ENCODE measurements at places on chromosomes 16 and 17. TPM values are rescaled to one million over a fixed set of nuclear protein-coding genes. Genes with fewer than 3 reads are reported as not detected.
A peak's percentile ranks its signal among the peaks of the same experiment; 100 is the strongest.

Gene CD300E
- total RNA-seq = 0.49 TPM

Gene SERPINF2
- total RNA-seq = 0.75 TPM

Gene ABCA8
- 8.7 TPM for total RNA-seq

DNA sequence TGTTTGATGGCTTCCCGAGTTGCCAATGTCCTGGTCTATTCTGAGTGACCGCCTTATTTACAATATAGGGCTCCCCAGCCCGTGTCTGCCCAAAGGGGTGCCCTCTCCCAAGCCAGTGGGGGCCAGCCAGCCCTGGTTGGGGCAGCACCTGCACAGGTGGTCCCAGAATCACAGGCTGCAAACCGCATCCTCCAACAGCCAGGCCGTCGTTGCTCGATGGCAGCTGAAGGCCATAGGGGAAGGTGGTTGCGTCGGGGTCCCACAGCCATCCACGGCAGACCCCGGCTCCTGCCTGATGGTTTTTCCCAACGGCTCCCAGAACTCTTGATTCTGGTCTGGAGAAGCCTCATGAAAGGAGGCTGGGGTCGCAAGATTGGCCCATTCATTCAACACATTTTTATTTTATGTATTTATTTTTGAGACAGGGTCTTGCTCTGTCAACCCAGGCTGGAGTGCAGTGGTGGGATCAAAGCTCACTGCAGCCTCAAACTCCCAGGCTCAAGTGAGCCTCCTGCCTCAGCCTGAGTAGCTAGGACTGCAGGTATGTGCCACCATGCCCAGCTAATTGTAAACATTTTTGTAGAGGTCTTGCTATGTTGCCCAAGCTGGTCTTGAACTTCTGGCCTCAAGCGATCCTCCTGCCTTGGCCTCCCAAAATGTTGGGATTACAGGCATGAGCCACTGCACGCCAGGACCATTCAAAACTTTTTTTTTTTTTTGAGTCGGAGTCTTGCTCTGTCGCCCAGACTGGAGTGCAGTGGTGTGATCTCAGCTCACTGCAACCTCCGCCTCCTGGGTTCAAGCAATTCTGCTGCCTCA lies 79.0 kb upstream of the TOB1 start:
- DNase-seq = no peak
- no peaks in the 10 kb centered on the region for H3K36me3 ChIP-seq
- peak overlapping the region; percentile 68 for H3K4me3 ChIP-seq

- H3K4me3 ChIP-seq = no peak overlapping the region
- no peaks in the 10 kb centered on the region for H3K4me1 ChIP-seq
Measured at GRCh38 chr16:63813862-63814261, 1308.0 kb downstream of the CDH11 start.

DNA sequence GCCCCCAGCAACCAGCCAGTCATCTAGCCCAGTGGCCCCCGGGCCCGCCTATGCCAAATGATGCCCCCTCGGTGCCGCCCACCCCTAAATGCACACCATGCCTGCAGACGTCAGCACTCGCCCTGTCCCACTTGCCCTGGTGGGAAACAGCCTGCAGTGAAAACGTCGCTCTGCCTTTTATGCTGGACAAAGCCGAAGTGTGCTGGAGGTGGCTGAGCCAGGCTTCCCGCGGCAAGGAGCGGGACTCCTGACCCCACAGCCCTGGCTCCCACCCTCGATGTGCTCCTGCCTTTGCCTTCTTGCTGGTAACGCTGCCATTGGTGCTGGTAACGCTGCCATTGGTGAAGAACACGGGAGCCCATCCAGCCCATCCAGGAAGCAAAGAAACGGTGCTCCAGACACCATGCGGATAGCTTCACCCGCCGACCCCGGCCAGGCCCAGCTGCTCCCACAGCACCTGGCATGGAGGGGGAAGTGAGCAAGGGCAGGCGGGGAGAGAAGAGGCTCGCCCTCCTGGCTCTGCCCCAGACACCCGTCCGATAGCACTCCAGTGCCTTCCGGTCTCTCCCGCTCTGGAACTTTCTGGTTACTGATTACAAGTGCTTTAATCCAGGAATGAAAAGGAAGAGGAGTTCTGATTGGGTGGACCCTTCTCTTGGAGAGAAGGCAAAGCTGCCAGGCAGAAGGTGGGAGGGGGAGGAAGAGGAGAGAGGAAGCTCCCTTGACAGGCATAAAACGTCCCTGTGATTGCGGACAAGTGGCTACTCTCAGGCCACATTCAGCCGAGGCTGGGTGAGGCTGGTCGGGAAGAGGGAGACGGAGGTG lies 4.0 kb upstream of the BAIAP2 start:
- H3K27me3 ChIP-seq = peaks cover 31% of the 10 kb centered on the region
- H3K4me3 ChIP-seq = no peak overlapping the region
- H3K36me3 ChIP-seq = no peaks in the 10 kb centered on the region
- peak; percentile 14 for DNase-seq
- H3K4me1 ChIP-seq = peaks cover 16% of the 10 kb centered on the region
- H3K27ac ChIP-seq = no peak overlapping the region

DNA sequence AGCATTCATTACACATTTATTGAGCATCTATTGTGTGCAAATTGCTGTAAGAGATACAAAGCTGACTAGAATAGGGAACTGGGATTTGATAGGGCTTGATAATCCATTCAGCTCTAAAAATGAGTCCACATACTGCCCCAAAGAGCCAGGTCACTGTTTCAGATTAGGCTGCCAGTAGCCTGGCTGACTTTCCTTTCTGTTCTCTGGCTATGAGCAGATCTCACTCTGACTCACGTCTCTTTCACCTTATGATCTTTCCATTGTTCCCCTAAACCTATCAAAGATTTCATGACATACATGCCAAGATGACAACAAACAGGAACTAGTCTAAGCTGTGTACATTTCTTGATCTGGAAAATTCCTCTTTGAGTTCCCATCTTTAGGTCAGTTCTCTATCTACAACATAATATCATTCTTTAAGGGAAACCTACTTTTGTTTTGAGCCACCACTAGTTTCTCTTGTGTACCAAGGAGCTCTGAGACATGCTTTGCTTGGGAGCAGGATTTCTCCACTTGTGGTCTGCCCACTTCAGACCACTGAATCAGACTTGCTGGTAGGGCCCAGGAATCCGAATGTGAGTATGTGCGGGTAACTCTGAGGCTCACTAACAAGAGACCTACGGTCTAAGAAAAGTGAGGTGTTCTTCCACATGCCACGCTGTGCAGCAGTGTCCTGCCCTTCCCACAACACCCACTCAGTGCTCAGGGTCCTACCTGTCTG lies 40.9 kb upstream of the ICAM2 start:
- no peak for DNase-seq
- no peak overlapping the region for H3K27ac ChIP-seq
- peaks cover 76% of the 10 kb centered on the region for H3K36me3 ChIP-seq
- no peaks in the 10 kb centered on the region for H3K27me3 ChIP-seq
- no peak overlapping the region for H3K4me3 ChIP-seq

- DNase-seq = peak; percentile 79
- H3K4me3 ChIP-seq = peak overlapping the region; percentile 15
- peaks cover 19% of the 10 kb centered on the region for H3K4me1 ChIP-seq
- peak overlapping the region; percentile 75 for H3K27ac ChIP-seq
- H3K36me3 ChIP-seq = no peaks in the 10 kb centered on the region
Measured at GRCh38 chr17:55273579-55274354, 9.0 kb downstream of the HLF start.

DNA sequence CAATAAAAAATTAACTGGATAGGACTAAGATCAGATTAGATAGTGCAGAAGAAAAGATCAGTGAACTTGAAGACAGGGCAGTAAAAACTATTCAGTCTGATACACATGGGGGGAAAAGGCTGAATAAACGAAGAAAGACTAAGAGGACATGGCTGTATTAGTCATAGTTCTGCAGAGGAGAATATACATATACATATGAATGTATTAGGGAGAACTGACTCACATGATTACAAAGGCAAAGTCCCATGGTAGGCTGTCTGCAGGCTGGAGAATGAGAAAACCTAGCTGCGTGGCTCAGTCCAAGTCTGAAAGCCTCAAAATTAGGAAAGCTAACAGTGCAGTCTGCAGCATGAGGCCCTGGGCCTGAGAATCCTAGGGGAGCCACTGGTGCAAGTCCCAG lies 98.2 kb upstream of the GNAO1 start:
- no peak overlapping the region for H3K27ac ChIP-seq
- no peaks in the 10 kb centered on the region for H3K36me3 ChIP-seq
- H3K4me1 ChIP-seq = no peaks in the 10 kb centered on the region
- no peaks in the 10 kb centered on the region for H3K27me3 ChIP-seq

- H3K4me3 ChIP-seq = no peak overlapping the region
- peaks cover 21% of the 10 kb centered on the region for H3K4me1 ChIP-seq
Measured at GRCh38 chr17:43534909-43535308, 11.2 kb downstream of the ETV4 start.

DNA sequence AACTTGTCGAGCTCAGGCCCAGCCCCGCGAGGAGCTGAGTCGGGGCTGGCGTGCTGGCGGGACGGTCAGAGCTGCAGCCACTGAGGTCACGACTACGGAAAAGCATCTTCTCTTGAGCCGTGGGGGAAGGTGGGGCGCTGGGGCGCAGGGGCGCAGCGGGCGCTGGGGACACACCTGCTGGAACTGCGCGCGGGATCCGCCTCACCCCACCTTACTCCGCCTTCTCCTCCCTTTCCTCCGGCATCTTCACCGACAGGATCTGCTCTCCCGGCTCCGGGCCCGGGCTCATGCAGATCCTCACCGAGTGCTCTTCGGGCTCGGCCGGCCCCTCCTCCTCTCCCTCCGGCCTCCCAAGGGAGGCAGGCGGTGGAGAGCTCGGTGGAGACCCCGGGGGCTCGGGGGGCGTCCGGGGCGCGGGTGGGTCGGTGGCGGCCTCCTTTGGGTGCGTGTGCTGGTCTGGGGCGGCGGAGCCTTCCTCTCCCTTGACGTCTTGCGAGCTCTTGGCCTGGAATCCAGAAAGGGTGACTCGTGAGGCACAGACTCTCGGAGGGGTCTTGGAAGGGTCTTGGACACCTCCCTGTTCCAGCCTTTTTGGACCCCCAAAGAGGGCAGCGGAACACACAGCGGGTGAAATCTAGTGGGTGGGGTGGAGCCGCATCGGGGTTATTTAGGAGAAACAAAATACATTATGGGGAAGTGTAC lies 81.8 kb upstream of the KIFC3 start:
- H3K27me3 ChIP-seq = peaks cover 55% of the 10 kb centered on the region
- no peak overlapping the region for H3K4me3 ChIP-seq
- no peak overlapping the region for H3K27ac ChIP-seq
- no peaks in the 10 kb centered on the region for H3K36me3 ChIP-seq
- H3K4me1 ChIP-seq = no peaks in the 10 kb centered on the region
- DNase-seq = no peak

- H3K36me3 ChIP-seq = no peaks in the 10 kb centered on the region
- H3K27ac ChIP-seq = no peak overlapping the region
- no peak for DNase-seq
- no peaks in the 10 kb centered on the region for H3K4me1 ChIP-seq
- H3K4me3 ChIP-seq = no peak overlapping the region
- no peaks in the 10 kb centered on the region for H3K27me3 ChIP-seq
Measured at GRCh38 chr17:48215583-48216139, 108.1 kb downstream of the SNX11 start.

DNA sequence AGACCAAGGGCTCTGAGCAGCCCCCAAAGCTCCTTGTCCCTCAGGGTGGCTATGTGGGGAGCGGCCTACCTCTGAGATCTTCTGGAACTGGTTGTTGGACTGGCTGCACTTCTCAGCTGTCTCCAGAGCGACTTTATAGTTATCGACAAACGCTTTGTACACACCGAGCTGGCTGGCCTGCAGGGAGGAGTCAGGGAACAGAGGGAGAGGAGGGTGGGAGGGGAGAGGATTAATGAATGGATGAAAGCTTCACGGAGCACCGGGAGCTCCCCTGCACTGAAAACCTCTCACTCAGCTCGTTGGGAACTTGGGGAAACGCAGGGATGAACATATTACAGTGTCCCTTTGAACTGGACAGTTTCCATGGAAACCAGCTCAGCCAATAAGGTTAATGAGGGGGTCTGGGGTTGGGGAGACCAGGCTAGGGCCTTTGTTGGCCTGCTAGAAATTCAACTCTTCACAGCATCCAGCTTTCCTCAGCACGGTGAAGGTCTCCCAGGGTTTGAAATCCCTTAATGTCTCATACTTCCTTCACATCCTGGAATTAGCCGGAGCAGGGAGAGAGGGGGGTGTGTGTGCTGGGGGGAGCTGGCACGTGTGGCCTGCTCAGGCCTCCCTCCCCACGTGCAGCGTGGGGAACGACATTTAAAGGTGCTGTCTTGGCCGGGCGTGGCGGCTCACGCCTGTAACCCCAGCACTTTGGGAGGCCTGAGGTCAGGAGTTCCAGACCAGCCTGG lies 86.7 kb downstream of the TIMM22 start:
- no peak overlapping the region for H3K27ac ChIP-seq
- H3K36me3 ChIP-seq = no peaks in the 10 kb centered on the region
- DNase-seq = peak; percentile 37
- H3K27me3 ChIP-seq = no peaks in the 10 kb centered on the region

DNA sequence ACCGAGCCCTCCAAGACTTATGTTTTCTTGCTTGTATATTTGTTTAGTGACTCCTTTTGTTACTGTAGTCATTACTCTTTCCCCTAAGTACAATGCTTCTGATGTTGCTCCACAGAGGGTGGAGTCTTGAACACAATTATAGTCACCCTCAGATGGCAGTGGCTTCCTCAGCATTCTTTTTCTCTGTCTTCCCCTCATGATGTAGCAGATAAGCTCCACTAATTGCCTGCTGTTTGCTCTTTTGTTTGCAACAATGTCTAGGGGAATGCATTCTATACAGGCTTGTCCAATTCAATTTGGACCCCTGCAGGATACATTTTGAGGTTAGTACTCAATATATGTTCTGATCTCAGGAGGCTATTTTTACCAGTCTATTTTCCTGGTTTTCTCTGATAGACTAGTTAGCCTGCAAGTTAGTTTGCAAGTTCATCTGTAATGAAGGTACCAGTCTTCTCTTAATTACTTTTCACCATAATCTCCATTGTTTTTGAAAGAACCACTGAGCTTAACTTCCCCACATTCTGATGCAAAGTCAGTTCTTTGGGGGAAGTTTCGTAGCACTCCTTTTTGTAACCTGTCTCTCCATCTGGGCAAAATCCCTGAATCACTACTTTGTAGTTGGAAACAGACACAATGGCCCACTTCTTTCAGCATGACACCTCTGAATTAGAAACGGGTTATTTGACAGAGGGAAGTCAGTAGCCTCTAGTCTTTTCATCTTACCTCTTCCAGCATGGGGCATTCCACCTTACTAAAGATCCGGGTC lies 1509.2 kb downstream of the CDH11 start:
- H3K27me3 ChIP-seq = peaks cover 1% of the 10 kb centered on the region
- H3K27ac ChIP-seq = no peak overlapping the region
- no peaks in the 10 kb centered on the region for H3K4me1 ChIP-seq

DNA sequence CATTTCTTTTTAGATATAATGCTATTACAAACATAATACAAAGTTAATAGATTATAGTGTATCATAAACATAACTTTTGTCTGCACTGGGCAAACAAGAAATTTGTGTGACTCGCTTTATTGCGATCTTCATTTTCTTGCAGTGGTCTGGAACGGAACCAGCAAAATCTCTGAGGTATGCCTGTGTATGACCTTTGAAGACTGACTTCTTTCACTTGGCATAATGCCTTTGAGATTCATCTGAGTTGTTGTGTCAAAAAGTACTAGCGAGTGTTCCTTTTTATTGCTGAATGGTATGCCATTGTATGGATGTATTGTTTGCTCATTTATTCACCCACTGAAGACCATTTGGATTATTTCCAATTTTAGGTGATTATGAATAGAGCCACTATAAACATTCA lies 69.2 kb downstream of the TANC2 start:
- H3K27me3 ChIP-seq = no peaks in the 10 kb centered on the region
- no peak overlapping the region for H3K4me3 ChIP-seq
- DNase-seq = no peak

- peak overlapping the region; percentile 37 for H3K4me3 ChIP-seq
- no peaks in the 10 kb centered on the region for H3K27me3 ChIP-seq
- peaks cover 60% of the 10 kb centered on the region for H3K4me1 ChIP-seq
- peak overlapping the region; percentile 84 for H3K27ac ChIP-seq
- H3K36me3 ChIP-seq = no peaks in the 10 kb centered on the region
Measured at GRCh38 chr17:2171702-2172076, 116.8 kb downstream of the HIC1 start.
